ENCODE measurements at places on chromosomes 5 and 9.

DNA sequence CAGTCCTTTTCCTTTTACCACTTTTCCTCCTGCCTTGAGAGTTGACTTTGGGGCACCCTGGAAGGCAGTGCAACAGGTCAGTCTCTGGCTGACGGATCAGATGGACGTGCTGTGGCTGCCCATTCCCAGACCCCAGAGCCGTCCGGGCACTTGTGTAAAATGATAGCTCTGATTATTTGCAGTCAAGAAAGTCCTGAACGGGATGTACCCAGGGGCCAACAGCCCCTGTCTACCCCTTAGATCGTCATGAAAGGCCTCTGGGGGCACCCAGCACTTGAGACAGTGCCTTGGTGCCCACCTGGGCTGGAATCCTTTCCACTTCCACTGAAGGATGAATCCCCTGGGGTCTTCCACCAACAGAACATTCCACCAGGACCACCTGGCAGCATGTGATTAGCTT, 17.7 kb upstream of the ANGPTL2 start:
- no peak for DNase-seq

DNA sequence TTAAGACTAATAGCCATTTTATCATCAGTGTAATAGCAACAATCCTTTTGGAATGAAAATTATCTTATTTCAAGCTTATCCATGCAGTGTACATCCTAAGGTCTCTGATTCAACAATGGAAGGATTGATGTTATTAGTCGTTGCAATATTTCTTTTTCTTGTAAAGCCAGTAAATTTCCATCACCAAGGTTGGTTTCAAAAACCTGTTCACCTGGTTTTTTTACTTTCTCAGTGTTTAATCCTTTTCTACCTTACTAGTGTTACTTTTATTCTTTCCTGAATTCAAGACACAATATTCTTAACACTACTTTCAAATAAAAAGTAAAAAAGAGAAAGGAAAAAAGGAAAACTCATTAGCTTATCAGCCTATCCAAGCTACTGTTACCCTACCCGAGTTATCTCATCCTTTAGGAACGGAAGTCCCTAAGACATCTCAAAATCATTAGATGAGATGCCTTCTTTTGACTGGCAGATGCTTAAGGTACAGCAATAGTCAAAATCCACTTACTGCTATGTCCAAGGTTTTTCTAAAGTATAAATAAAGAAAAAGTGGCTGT, 5.4 kb downstream of the ZFR start:
- DNase-seq = no peak

DNA sequence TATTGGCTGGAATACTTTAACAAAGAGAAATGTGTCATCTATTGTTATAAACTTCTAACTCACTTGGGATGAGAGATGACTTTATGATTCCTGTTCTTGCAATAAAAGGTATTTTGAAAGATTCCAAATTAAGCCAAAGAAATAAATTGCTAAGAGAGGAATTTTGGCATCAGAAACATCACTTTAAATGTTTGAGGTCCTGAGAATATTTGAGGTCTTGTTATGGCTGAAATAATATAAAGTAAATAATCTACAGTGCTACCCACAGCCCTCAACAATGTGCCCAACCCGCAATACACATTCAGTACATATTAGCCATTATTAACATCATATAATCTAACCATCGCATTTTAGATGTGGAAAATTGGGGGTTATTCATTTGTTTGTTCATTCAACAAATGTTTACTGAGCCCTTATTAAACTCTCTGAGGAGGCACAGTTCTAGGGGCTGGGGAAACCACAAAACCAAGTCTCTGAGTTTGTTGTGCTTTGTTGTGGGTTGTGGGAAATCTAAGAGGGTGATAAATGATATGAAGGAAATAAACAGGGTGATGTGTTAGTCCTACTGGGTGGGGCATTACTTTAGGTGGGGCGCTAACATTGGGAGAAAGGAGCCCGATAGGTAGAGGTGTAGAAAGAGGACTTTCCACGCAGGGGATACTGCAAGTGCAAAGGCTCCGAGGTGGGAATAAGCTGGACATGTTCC, 135.2 kb upstream of the CLINT1 start:
- no peak for DNase-seq

DNA sequence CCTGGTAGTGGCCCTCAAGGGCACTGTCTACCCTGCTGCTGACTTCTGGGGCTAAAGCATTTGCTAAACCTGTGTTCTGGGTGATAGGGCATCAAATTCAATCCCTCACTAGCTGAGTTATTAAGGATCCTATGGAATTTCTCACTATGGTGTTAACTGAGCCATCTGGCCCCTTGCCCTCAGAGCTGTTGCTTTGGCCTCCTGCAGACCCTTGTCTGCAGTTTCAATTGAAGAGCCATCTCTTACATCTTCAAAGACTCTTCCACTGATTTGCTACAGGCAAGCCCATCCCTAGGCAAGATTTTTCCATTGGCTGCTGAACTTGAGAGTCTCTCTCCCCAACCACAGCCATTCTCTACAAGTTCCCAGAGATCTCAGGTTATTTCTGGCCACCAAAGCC, 418.2 kb downstream of the ZNF608 start:
- no peak for DNase-seq

DNA sequence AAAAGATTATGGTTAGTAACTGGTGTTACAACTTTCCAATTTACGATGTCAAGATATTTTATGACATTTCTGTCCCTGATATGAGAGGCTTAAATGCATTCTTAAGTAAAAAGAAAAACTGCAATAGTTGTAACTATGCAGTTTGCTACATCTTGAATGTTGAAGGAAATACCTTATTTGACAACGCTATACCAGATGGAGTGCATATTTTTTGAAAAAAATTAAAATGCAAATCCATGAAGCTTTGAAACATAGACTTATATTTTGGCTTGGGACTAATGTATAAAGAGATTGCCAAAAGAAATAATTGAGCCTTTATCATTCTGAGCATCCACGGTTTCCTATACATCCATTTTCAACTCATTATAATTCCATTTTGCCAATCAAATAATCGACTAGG, 579.4 kb downstream of the TAF11L14 start:
- DNase-seq = no peak

DNA sequence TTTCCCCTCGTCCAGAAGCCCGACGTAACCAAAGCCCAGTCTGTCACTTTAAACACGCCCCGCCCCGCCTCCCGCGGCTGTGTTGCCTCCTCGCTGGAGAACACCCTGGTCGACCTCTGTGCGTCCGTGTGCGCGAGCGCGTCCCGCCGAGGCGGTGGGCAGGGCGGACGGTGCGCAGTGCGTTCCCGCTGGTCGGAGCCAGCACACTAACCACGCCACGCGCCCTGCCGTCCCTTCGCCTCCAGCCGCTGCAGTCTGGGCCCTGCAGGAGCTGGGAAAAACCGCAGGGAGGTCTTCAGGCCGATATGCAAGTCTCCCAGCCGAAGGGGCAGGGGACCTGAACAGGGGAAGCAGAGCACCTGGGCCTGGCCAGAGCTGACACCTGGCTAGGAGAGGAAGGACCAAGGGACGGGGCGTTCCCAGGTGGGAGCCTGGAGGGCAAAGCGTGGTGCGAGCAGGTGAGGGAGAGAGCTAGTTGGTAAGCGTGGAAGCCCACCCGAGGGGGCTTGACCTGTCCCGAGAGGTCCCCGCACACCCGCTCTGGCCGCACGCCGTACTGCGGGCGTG, 1.3 kb upstream of the PHPT1 start:
- DNase-seq = peak; percentile 68

DNA sequence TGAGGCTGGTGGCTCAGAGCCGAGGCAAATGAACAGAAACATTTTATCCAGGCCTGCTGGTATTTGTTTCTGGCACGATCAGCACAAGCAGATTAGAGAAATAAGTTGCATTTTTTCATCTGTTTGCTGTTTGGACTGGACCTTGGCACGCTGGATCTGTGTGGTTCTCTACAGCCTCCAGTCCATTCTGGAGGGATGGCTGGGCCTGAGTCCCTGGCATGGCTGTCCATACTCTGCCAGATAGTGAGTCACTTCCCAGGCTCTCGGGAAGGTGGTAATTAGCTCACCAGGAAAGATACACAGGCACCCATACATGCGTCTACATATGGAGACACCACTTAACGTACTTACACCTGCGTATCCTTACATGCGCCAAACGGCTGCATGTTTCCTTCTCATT, 78.6 kb downstream of the SPRY4 start:
- peak; percentile 65 for DNase-seq

- no peak for DNase-seq
These were observed 1075.0 kb downstream of the CDH9 start for GRCh38 chr5:25963251-25964008.

- no peak for DNase-seq
These were observed 23.4 kb downstream of the LIX1 start for GRCh38 chr5:97119007-97119390.

GRCh38 chr9:61671276-61671973, 481.6 kb downstream of the SPATA31A7 start:
- no peak for DNase-seq

DNA sequence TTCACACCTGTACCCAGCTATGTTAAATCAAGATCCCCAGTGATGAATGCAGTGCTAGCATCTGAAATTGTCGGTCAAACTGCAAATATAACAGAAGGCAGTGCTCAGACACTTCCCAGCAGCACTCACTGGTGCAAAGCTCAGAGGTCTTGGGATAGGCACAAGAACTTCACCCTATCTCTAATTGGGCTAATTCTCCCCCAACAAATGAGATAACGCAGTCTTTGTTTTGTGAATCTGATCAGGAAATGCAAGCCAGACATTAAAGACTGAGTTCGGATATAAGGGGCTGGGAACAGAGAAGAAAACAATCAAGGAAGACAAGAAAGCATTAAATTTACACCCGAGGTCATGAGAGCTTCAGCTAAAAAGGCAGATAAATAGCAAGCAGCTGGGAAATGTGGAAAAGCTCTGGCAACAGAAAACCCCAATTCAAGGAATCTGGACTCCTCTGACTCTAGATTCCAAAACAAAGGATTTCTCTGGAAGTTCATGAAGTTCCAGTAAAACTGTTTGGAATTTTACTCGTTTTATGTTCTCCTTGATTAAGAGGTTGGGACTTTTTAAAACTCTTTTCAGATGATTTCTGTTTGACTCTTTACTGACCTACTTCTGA, 65.1 kb downstream of the GNA14 start:
- DNase-seq = no peak

DNA sequence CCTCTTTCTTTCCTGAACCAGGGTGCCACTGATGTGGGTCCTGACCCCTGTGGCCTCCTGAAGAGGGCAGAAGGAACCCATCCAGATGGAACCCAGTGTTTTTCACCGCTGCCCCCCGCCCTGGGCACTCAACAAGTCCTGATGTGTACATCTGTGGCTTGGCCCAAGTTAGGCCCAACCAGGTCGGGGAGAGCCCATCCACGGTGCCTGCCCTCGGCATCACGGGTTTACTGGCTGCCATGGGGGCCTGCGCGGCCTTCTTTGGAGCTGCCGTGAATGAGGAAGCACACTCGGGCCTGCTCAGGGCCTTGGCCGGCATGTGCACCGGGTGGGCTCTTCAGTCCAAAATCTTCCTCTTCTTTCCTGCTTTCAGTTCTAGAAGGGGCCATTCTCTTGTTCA, 5.8 kb downstream of the ECSCR start:
- DNase-seq = no peak

Measured in HFFc6 (cell line).